ENCODE measurements at places on chromosomes 1 and 21.

- DNase-seq: no peak
Observed at GRCh38 chr1:1788136-1788535, 9.9 kb upstream of the NADK start.

DNA sequence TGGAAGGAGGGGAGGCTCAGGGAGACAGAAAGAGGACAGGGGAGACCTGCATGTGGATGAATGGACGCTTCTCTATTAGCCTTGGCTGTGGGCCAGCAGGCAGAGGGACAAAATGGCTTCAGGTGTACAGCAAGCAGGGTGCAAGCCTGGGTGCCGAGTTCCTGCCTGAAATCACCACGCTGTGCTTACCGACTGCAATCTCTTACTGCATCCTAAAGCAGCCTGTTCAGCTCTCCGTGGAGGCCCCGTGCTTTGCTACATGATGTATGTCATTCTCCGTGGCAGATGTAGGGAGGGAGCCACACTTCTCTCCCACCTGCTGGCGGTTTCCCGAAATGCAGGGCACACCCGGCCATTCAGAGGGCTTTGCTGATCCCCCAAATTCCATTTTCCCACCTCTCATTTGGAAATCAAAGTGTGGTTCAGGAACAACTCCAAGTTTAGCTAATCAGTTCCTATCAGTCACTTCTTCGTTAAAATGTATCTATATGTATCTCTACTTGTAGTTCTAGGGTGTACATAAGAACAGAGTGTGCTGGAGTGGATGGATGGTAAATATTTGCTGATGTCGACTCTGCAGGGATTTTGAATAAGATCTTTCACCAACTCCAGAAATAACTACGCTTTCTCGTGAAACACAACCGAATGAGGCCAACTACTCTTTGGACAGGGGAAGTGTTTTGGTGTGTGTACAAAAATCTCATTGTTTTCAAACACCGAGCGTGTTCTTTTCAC lies 122.3 kb upstream of the BACE2 start:
- DNase-seq: no peak

DNA sequence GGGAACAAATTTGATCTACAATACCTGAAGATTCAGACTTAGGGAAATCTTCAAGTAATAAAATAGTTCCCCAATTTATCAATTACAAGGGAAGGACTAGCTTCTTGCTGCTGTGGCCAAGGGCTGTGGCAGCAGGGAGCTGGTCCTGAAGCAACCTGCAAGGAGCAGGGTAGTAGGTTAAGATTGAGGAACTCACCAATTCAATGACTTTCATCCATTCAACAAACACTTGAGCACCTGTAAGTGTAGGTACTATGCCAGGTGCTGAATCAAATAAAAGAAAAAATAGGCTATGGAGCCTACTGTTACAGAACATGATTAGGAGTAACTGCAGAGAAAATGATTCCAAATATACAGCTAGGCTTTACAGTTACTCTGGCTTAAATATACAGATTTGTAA lies 64.2 kb upstream of the RBM34 start:
- DNase-seq: no peak

DNA sequence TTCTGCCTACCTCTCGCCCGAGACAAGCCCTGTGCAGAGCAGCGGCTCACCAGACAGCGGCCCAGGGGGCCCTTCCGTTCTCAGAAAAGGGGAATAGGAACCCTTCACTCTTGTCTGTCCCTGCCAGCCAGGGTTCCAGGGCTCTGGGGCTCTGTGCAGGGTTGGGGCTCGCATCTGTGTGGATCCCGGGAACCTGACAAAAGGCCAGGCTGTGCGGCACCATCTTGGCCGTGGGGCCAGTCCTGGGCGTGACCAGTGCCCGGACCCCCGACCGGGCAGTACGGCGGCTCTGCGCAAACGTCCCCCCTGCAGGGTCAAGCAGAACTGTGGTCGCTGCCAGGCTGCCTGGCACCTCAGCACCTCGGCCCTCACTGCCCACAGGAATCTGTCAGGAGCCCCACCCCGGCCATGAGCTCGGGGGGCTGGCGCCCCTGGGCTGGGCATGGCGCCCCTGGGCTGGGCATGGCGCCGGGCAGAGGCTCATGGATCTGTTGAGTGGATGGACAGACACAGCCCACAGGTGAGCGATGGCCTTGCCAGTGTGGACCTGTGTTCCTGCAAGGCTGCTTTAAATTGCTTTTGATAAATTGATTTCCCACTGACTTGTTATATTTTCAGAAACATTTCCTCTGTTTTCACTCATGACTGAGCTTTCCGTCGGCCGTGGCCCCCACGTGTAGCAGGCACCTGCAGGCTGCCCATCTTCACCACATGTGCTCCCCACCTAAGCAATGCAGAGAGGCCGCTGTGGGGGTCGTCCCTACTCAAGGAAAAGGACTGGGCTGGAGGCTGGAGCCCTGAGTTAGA lies 59.0 kb downstream of the SLX9 start:
- no peak for DNase-seq

DNA sequence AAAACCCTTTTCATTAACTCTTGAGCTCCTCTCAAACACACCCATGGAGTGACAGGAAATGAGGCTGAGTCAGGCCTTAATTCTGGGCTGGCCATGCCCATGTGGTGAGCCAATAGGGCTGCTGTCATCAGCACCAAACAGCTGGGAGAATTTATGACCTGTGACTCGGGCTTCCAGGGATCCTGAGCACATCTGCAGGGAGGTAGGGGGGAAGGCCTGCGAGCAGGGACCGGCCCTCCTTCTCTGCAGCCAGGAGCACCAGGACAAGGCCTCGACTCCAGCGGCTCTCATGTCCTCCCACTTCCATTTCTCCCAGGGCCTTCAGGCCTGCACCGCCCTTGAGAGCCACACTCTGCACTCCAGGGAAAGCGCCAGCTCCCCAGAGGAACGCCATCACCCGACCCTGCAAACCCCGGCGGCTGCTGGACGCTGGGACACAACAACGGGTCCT lies 14.6 kb downstream of the RIPK4 start:
- no peak for DNase-seq

DNA sequence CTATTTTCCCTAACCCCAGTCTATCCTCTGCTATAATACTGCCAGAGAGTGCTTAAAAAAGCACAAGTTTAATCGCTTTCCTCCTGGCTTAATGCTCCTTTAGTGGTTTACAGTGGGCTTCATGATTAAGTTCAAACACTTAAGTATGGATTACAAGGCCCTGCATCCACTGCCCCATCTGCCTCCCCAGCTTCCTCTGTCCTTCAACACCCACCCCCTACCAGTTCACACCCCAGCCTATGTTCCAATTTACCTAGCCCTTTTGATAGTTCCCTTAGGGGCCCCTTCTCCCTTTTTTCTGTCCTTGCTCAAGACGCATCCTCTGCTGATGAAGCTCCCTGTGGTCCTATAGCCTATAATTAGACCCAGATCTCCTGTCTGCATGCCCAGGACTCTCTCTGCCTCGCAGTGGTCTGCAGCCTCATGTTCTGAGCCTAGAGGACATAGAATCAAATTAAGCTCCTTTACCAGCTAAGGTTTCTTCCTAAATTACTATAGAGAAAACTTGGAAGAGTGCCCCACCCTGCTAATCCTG lies 212.5 kb downstream of the FGGY start:
- no peak for DNase-seq

DNA sequence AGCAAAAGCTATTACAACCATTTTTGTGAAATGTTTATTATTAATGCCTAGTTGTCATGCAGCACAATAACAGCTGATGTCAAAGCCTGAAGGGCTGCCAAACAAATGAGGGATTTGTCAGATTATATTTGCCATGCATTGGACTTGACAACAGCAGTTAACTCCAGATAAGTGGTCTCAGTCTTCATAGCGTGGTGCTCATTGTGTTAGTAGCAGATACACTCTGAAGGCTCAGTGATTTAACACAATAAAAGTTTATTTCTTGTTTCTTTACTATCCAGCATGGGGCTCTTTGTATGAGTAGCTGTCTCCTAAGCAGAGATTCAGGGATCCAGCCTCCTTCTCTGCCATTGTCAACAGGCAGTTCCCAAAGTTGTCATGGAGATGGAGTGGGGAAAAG lies 76.0 kb upstream of the PTGFRN start:
- no peak for DNase-seq

GRCh38 chr1:203464226-203464625 lies 11.4 kb upstream of the PRELP start:
- DNase-seq: no peak

- DNase-seq: no peak
Observed at GRCh38 chr1:195831789-195832188, 776.5 kb downstream of the KCNT2 start.

- DNase-seq: peak; percentile 83
Observed at GRCh38 chr1:234326497-234327366, 46.5 kb upstream of the COA6 start.

DNA sequence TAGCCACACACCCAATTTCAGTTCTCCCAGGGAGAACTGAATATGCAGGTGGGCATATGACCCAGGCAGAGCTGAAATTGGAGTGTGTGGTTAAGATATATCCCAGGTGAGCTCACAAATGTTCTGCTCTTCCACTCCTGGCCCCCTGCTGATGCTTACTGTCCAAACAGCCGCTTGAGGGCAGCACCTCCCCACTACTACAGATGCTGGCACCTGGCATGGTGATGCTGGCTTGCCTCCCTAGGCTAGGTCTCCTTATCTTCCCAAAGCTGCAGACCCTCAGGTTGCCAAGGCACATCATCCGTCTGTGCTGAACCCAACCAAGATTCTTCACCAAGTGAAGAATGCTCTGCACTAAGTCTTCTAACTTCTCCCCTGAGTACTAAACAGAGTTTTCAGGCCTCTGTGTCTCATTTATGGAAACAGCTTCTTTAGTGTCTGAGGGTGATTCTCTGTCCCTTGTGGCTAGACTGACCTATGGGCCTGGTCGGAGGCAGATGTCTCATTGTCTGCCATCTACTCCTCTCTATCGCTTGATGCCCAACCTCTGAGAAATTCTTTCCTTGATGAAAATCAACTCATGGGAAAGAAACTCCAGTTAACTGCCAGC lies 27.2 kb downstream of the XCL1 start:
- DNase-seq: peak; percentile 70

- DNase-seq: no peak
Observed at GRCh38 chr1:45477646-45478045, 13.3 kb downstream of the TESK2 start.

- DNase-seq: no peak
Observed at GRCh38 chr1:199678771-199679170, 348.7 kb upstream of the NR5A2 start.

DNA sequence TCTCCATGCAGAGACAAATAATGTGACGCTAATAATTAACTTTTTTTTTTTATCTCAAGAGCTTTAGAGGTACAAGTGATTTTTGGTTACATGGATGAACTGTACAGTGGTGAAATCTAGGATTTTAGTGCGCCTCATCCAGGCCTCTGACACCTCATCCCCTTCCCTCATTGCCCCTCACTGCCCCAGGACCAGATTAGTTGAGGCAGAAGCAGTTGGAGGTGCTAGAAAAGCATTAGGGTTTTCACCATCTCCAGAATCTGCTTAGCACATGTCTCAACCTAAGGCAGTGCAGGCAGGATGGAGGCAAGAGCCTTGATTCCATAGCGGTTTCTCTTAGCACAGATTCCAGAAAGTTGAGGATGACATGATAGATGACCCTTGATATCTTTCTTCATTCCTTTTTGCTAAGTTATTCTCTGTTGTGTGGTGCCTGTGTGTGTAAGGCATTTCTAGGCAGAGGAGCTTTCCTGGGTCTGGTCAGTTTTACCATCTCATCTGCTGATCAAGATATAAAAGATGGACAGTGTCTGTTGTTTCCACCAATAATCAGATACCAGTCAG lies 16.3 kb upstream of the IL10 start:
- no peak for DNase-seq

- no peak for DNase-seq
Observed at GRCh38 chr1:196977278-196977677, at the start of gene CFHR5. TSS of gene CFHR5 (plus strand) at chr1:196977556. CDS start at chr1:196977665, 109 bp downstream.

DNA sequence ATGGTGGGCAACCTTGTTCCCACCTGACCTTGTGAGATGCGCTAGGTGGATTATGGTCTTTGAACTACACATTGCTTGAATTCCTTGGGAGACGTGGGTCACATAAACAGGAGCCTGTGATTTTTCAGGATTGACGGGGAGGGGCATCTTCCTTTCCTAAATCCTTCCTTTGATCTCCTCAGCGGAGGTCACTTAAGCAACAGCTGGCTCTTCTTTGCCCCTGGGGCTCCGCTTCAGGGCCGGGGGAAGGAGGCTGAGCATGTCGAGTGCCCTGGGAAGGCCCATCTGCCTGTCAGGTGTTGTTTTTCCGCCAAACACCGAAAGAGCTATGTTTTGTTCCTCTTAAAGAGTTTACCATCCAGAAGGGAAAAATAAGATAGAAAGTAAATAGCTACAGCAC lies 40.6 kb downstream of the KIF26B start:
- DNase-seq: no peak

- DNase-seq: no peak
Observed at GRCh38 chr1:88168126-88168525, 515.9 kb upstream of the PKN2 start.

GRCh38 chr1:54095546-54096226 lies 42.3 kb downstream of the TCEANC2 start:
- no peak for DNase-seq

DNA sequence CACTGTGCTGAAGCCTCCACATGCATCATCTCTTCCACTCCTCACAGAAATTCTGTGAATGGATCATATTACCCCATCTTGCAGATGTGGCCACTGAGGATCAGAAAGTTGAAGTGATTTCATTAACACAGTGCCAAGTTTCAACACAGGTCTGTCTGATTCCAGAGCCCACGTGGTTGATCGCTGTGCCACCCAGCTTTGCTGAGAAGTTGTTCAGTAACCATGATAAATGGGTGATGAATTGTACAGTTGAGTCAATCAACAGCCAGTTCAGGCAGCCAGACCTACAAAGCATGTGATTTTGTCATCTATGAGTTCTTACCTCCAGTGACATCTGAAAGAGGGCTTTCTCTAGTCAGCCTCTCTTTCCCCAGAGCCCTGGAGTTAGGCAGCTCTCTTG lies 61.8 kb upstream of the GRHL3 start:
- no peak for DNase-seq

DNA sequence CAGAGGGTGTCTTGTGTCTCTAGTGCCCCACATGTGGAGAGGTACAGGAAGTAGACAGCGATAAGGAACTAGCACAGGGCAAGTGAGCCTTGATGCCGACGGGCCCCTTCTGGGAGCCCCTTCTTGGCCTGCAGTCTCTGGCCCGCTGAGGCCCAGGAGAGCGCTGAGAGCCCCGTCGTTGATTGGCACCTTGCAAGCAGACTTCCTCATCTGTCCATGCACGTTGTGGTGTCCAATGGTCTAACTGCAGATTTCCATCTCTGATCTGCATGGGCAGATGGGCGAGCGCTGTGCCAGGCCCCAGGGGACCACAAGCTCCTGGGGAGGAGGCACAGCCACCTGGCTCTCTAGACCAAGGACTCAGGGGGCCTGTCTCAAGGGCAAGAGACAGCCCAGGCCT lies 32.4 kb downstream of the PLEKHA6 start:
- DNase-seq: no peak

- DNase-seq: no peak
Observed at GRCh38 chr1:175015243-175015642, 8.0 kb downstream of the MRPS14 start.

GRCh38 chr1:216075339-216075738 lies 347.9 kb downstream of the USH2A start:
- no peak for DNase-seq

DNA sequence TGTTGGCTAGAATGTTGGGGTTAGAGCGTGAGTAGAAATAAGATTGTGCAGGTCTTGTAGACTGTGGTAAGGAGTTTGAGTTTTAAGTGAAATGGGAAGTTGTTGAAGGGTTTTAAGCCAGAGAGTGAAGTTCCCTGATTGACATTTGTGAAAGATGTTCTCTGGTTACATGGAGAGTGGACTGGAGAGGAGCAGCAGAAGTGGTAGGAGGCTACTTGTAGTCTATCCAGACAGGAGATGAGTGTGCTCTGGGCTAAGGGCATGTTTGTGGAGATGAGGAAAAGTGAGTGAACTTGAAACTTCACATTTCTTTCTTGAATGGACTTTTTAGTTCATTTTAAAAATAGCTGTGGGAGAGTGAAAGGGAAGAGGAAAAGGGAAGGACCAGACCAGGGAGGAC lies 37.0 kb downstream of the F3 start:
- no peak for DNase-seq

All from activated CD4-positive, alpha-beta T cell treated with anti-CD3 and anti-CD28 coated beads, Interleukin-2, Interleukin-6, amounts not matched to agents 100 ng/mL and 50 ng/mL, durations not matched to agents 16 hours and 8 hours (primary cell).